ENCODE measurements at places on chromosomes 4 and X. TPM values are rescaled to one million over a fixed set of nuclear protein-coding genes. Genes with fewer than 3 reads are reported as not detected.

GRCh38 chr4:125421547-125421946 is 106.8 kb downstream of the FAT4 start:
- DNase-seq, result no peak
- no peaks in the 10 kb centered on the region for H3K27me3 ChIP-seq
- H3K4me1 ChIP-seq, result no peaks in the 10 kb centered on the region
- no peak overlapping the region for H3K4me3 ChIP-seq
- no peak overlapping the region for H3K27ac ChIP-seq

- H3K4me3 ChIP-seq, result no peak overlapping the region
- no peak for DNase-seq
- H3K4me1 ChIP-seq, result no peaks in the 10 kb centered on the region
- H3K27me3 ChIP-seq, result no peaks in the 10 kb centered on the region
These were observed 3.8 kb upstream of the GRPR start for GRCh38 chrX:16119353-16120220.

- no peak overlapping the region for H3K4me3 ChIP-seq
- no peaks in the 10 kb centered on the region for H3K27me3 ChIP-seq
- peaks cover 6% of the 10 kb centered on the region for H3K4me1 ChIP-seq
- no peak for DNase-seq
These were observed 28.2 kb downstream of the WDR1 start for GRCh38 chr4:10088135-10089010.

GRCh38 chr4:129240816-129241215 is 144.9 kb downstream of the C4orf33 start:
- no peak for DNase-seq
- H3K4me1 ChIP-seq, result no peaks in the 10 kb centered on the region
- no peak overlapping the region for H3K27ac ChIP-seq
- H3K4me3 ChIP-seq, result no peak overlapping the region
- no peaks in the 10 kb centered on the region for H3K27me3 ChIP-seq
- no peaks in the 10 kb centered on the region for H3K36me3 ChIP-seq

DNA sequence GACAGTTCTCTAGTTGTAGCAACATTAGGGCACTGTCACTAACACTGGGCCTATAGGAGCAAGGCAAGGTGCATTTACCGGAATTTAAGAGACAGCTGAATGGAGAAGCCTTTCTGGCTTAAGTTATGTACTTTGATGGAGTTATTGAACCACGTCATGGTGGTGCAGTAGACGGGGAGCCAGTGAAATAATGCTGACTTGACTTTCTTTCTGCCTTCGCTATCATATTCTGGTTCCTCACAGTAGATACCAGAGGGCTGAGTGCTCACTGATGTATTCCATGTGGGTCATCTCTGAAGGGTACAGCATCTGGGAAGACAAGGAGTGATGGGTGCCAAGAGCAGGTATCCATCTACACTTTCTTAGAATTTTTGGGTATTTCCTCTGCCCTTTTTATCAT is 802.8 kb downstream of the FSTL5 start:
- no peak overlapping the region for H3K27ac ChIP-seq
- H3K4me3 ChIP-seq, result no peak overlapping the region
- no peaks in the 10 kb centered on the region for H3K36me3 ChIP-seq
- no peaks in the 10 kb centered on the region for H3K4me1 ChIP-seq
- H3K27me3 ChIP-seq, result no peaks in the 10 kb centered on the region

VCX3A gene
- total RNA-seq, result not detected

ITGB1BP2 gene
- 6.0 TPM for total RNA-seq

DNA sequence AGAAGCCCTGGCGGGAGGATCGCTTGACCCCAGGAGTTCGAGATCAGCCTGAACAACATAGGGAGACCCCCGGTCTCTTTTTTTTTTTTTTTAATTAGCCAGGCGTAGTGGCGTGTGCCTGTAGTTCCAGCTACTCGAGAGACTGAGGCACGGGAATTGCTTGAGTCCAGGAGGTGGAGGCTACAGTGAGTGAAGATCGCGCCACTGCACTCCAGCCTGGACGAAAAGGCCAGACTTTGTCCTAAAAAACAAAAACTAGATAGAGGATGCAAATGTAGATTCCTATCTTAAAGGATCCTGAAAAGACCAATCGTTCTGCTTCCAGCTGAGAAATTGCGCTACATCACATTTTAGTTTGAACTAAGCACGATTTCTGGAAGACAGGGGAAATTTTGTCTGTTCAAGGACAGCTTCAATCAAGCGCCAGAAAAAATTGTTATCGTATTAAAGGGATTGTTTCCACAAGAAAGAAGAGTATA is 627 bp upstream of the HSD17B11 start:
- H3K27ac ChIP-seq, result peak overlapping the region; percentile 82
- H3K36me3 ChIP-seq, result peaks cover 4% of the 10 kb centered on the region
- DNase-seq, result no peak

GRCh38 chr4:182538031-182538430 is 294.8 kb downstream of the TENM3 start:
- no peak for DNase-seq
- no peaks in the 10 kb centered on the region for H3K27me3 ChIP-seq
- H3K36me3 ChIP-seq, result no peaks in the 10 kb centered on the region
- no peak overlapping the region for H3K4me3 ChIP-seq
- no peak overlapping the region for H3K27ac ChIP-seq
- H3K4me1 ChIP-seq, result no peaks in the 10 kb centered on the region

DNA sequence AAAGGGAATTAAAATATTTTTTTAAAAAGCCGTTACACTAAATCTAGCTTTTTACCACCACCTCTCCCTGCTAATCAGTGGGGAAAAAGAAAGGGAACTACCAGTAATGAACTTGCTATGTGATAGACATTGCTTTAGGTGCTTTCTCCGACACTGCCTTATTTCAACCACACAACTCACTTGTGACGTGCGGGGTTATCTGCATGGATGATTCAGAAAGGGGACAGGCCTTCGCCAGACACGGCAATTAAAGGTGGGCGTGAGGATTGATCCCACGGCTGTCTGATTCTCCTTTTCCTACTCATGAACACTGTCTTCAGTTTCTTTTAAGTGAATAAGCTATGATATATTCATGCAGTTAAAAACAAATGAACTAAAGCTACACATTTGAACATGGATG is 882 bp upstream of the CXCR3 start:
- H3K36me3 ChIP-seq, result no peaks in the 10 kb centered on the region
- H3K27me3 ChIP-seq, result no peaks in the 10 kb centered on the region
- no peak for DNase-seq
- no peak overlapping the region for H3K27ac ChIP-seq
- peaks cover 43% of the 10 kb centered on the region for H3K4me1 ChIP-seq
- H3K4me3 ChIP-seq, result no peak overlapping the region

GRCh38 chr4:105227054-105227453 is 80.4 kb downstream of the TET2 start:
- DNase-seq, result no peak
- H3K36me3 ChIP-seq, result no peaks in the 10 kb centered on the region
- H3K4me3 ChIP-seq, result no peak overlapping the region
- no peaks in the 10 kb centered on the region for H3K27me3 ChIP-seq
- H3K4me1 ChIP-seq, result no peaks in the 10 kb centered on the region

ITIH6 gene
- not detected for total RNA-seq

EFNB1 gene
- 3.6 TPM for total RNA-seq

CABS1 gene
- not detected for total RNA-seq

- no peaks in the 10 kb centered on the region for H3K36me3 ChIP-seq
- no peak overlapping the region for H3K27ac ChIP-seq
- H3K27me3 ChIP-seq, result no peaks in the 10 kb centered on the region
- DNase-seq, result peak; percentile 32
- H3K4me1 ChIP-seq, result no peaks in the 10 kb centered on the region
These were observed 32.7 kb upstream of the AMBN start for GRCh38 chr4:70559211-70559830.

AKAP4 gene
- total RNA-seq, result not detected

TNIP3 gene
- total RNA-seq, result 0.57 TPM

DNA sequence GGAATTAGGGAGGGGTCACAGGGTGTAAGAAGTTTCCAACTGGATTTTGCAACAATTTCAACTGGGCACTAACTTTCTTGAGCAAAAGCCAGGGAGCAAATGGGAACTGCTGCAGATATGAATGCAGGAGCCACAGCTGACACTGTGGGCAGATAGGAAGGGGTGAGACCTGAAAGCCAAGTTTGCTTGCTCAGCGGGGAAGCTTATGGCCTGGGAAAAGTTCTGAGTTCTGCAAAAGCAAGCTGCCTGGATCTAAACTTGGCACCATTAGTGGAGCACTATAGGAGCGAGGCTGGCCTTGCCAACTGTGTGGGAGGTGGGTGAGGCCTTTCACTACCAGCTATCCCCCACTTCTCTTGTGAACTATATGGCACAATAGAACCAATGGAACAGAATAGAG is 11.1 kb downstream of the CYSLTR1 start:
- no peak for DNase-seq
- no peak overlapping the region for H3K27ac ChIP-seq
- no peaks in the 10 kb centered on the region for H3K27me3 ChIP-seq
- H3K4me1 ChIP-seq, result peaks cover 5% of the 10 kb centered on the region

MUC7 gene
- total RNA-seq, result not detected

GRCh38 chr4:2280531-2281300 is 18.8 kb upstream of the MXD4 start:
- peak overlapping the region; percentile 33 for H3K4me3 ChIP-seq
- DNase-seq, result no peak
- peaks cover 31% of the 10 kb centered on the region for H3K4me1 ChIP-seq
- no peaks in the 10 kb centered on the region for H3K27me3 ChIP-seq

PACRGL gene
- total RNA-seq, result 11.7 TPM

IL13RA1 gene
- total RNA-seq, result 0.23 TPM

SUV39H1 gene
- 8.6 TPM for total RNA-seq

GRCh38 chrX:154142950-154143745 is 895 bp upstream of the OPN1LW start:
- no peak overlapping the region for H3K27ac ChIP-seq
- DNase-seq, result no peak
- peaks cover 5% of the 10 kb centered on the region for H3K4me1 ChIP-seq
- no peaks in the 10 kb centered on the region for H3K36me3 ChIP-seq

AR gene
- 0.15 TPM for total RNA-seq

DNA sequence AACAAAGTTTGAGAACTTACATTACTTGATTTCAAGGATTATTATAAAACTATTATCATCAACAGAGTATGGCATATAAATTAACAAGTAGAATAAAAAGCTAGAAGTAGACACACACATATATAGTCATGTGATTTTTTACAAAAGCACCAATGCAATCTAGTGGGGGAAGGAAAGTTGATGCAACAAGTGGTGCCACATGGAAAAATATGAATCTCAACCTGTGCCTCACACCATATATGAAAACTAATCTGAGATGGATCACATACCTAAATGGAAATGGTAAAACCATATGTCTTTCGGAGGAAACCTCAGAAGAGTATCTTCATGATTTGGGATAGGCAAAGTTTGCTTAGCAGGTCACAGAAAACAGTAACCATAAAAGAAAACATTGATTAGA is 34.9 kb upstream of the USP9X start:
- no peak overlapping the region for H3K4me3 ChIP-seq
- H3K27me3 ChIP-seq, result no peaks in the 10 kb centered on the region

DNA sequence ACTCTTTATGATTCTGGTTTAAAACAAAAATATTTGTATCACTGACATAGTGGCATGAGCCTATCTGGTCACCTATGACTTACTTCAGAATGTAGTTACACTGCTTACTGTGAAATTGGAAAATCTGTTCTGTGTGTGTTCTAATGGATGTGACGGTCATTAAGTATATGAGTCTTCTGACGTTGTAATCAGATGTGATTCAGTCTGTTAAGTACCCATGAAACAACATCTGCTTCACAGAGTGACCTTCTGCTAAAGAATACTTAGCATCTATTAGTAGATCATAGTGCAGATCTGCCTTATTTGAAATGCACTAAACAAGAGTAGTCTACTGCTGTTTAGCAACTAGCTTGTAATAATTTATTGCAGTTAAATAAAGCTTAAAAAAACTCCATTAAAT is 317.1 kb downstream of the DCTD start:
- no peak overlapping the region for H3K4me3 ChIP-seq
- H3K4me1 ChIP-seq, result no peaks in the 10 kb centered on the region
- H3K36me3 ChIP-seq, result no peaks in the 10 kb centered on the region

GRCh38 chr4:146445198-146446150 is 76.3 kb downstream of the SLC10A7 start:
- no peaks in the 10 kb centered on the region for H3K36me3 ChIP-seq
- no peak overlapping the region for H3K27ac ChIP-seq
- no peaks in the 10 kb centered on the region for H3K27me3 ChIP-seq
- H3K4me1 ChIP-seq, result no peaks in the 10 kb centered on the region
- DNase-seq, result no peak

GRCh38 chr4:92514627-92515026 is 210.9 kb downstream of the GRID2 start:
- no peak for DNase-seq
- H3K27ac ChIP-seq, result no peak overlapping the region
- H3K4me3 ChIP-seq, result no peak overlapping the region
- H3K36me3 ChIP-seq, result no peaks in the 10 kb centered on the region
- H3K27me3 ChIP-seq, result no peaks in the 10 kb centered on the region

GRCh38 chr4:84916227-84916626 is 50.3 kb downstream of the WDFY3 start:
- H3K36me3 ChIP-seq, result no peaks in the 10 kb centered on the region
- DNase-seq, result no peak
- no peaks in the 10 kb centered on the region for H3K4me1 ChIP-seq
- no peak overlapping the region for H3K4me3 ChIP-seq

DNA sequence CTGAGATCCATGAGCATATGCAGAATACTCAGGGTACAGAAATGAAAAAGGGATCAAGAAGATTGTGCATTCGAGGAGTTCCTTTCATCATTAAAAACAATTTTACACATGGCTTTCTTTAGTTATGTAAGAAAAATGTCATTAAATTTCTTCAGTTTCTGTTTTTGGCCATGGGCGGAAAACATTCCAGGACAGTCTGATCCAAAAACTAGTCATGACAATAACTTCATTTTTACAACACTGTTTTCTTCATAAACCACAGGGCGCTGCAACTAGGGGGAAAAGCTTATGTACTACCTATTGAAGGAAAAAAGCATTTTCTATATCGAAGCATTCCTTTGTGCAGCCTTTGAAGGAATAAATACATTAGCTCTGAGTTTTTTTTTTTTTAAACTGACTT is 28.2 kb downstream of the IL13RA1 start:
- H3K4me3 ChIP-seq, result no peak overlapping the region
- no peaks in the 10 kb centered on the region for H3K36me3 ChIP-seq
- DNase-seq, result no peak
- no peaks in the 10 kb centered on the region for H3K27me3 ChIP-seq

SPACA5 gene
- 0.59 TPM for total RNA-seq

TRIM60 gene
- total RNA-seq, result not detected

All from naive thymus-derived CD4-positive, alpha-beta T cell (primary cell).